Dermis microvascular lymphatic vessel endothelial cell (primary cell): ENCODE measurements at places on chromosomes 5 and 9. TPM values are rescaled to one million over a fixed set of nuclear protein-coding genes. Genes with fewer than 3 reads are reported as not detected.

Gene RANBP17
- 4.4 and 4.5 TPM in 2 replicates for total RNA-seq

Gene AMBP
- not detected in 2 replicates for total RNA-seq

Gene GRIA1
- total RNA-seq = under 0.01 TPM in 1 of 2 replicates, not detected in the other

Gene PLPP1
- 181 and 391 TPM in 2 replicates for total RNA-seq

Gene TMEM252
- 0.13 TPM in 1 of 2 replicates, not detected in the other for total RNA-seq

Gene NUDCD2
- total RNA-seq = 3.5 and 4.6 TPM in 2 replicates

Gene SPRY4
- 4.4 and 4.5 TPM in 2 replicates for total RNA-seq

Gene CCDC152
- 0.13 and 0.26 TPM in 2 replicates for total RNA-seq

Gene TRIM36
- total RNA-seq = 0.25 and 0.26 TPM in 2 replicates

Gene SLC22A4
- 3.7 and 5.7 TPM in 2 replicates for total RNA-seq

Gene PCDHB3
- total RNA-seq = 0.26 and 1.1 TPM in 2 replicates

Gene ANKRD55
- 3.7 and 4.0 TPM in 2 replicates for total RNA-seq

Gene KIF27
- total RNA-seq = 1.9 and 2.4 TPM in 2 replicates

Gene BTNL9
- under 0.01 and 0.13 TPM in 2 replicates for total RNA-seq

Gene SET
- total RNA-seq = 253 and 370 TPM in 2 replicates

Gene CDH18
- total RNA-seq = under 0.01 TPM in 1 of 2 replicates, not detected in the other

Gene TCF7
- total RNA-seq = 0.13 and 0.25 TPM in 2 replicates

Gene CCDC127
- 3.6 and 4.8 TPM in 2 replicates for total RNA-seq

Gene LHX3
- total RNA-seq = not detected in 2 replicates

Gene ADAMTS16
- under 0.01 TPM in 1 of 2 replicates, not detected in the other for total RNA-seq

Gene BARX1
- not detected in 2 replicates for total RNA-seq

Gene TENT4A
- total RNA-seq = 6.9 and 8.0 TPM in 2 replicates

Gene CYSRT1
- 0.13 and 0.25 TPM in 2 replicates for total RNA-seq

Gene SPATA31C1
- total RNA-seq = not detected in 2 replicates

Gene PHF24
- total RNA-seq = under 0.01 TPM in 1 of 2 replicates, not detected in the other

Gene CCNO
- under 0.01 TPM in 1 of 2 replicates, not detected in the other for total RNA-seq

Gene ISL1
- total RNA-seq = not detected in 2 replicates

Gene NEUROG1
- total RNA-seq = not detected in 2 replicates

Gene LCNL1
- total RNA-seq = not detected in 2 replicates

Gene PRELID1
- 115 and 117 TPM in 2 replicates for total RNA-seq

Gene AGXT2
- not detected in 2 replicates for total RNA-seq

Gene WWC1
- total RNA-seq = 0.13 and 0.63 TPM in 2 replicates

Gene ACOT12
- not detected in 2 replicates for total RNA-seq

Gene NPDC1
- total RNA-seq = 10.0 and 14.4 TPM in 2 replicates

Gene HARS2
- 23.3 and 23.6 TPM in 2 replicates for total RNA-seq

Gene IER5L
- total RNA-seq = 11.2 and 22.8 TPM in 2 replicates

Gene HAPLN1
- total RNA-seq = not detected in 2 replicates

Gene ZCCHC9
- 11.6 and 13.4 TPM in 2 replicates for total RNA-seq

Gene SLC25A2
- under 0.01 and 0.13 TPM in 2 replicates for total RNA-seq

Gene CLIC3
- total RNA-seq = not detected in 2 replicates
